ENCODE measurements at places on chromosomes 12 and 14.
A peak's percentile ranks its signal among the peaks of the same experiment; 100 is the strongest.

GRCh38 chr14:50045039-50045711, 71.2 kb downstream of the VCPKMT start:
- DNase-seq, result peak; percentile 26

GRCh38 chr14:31024010-31024480, 1.4 kb upstream of the AP4S1 start:
- DNase-seq, result peak; percentile 28

- no peak for DNase-seq
Observed at GRCh38 chr14:99241325-99242010, 30.5 kb downstream of the BCL11B start.

DNA sequence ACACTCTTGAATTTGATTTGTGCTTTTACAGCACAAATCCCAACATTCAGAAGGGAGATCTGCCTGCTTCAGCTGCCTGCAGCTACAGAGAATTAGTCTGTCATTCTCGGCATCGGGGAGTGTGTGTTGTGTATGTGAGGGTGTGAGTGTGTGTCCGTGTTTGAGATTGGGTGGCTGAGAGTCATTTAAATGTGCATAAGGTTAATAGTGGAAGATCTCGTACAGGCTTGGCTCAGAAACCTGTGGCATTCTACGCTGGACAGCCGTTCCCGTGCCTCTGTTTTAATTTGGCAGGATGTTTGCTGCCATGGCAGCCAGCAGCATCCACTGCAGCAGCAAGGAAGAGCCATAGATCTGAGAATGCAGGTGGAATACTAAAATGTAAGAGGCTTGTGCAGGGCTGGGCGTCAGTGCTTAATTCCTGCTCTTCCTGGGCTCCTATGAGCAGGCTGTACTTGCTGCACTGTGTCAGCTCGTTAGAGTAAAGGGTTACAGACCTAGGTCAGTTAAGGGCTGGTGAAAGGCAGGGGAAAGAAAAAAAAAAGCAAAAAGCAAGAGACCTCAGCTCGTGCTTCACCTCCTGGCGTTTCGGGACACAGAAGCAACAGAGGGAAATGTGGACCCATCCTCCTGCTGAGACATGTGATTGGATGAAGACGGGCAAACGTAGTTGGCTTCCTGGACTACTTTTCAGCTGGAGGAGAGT, 205.4 kb downstream of the NAV3 start:
- DNase-seq, result no peak

DNA sequence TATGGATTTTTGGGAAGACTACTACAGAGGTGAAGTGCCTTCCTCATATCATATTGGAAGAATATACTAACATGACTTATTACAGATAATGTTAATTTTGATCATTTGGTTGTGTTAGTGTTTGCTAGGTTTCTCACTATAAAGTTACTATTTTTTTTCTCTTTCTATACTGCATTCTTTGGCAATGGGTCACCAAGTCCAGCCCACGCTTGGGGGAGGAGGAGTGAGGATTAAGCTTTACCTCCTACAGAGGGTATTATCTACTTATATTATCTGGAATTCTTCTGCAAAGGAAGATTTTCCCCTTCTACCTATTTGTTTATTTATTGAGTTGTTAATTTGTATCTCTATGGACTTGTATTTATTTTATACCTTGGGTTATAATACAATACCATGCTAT, 31.5 kb downstream of the SCN8A start:
- no peak for DNase-seq

Measured in OCI-M1 (cell line).